ENCODE measurements at places on chromosomes 4 and X. TPM values are rescaled to one million over a fixed set of nuclear protein-coding genes. Genes with fewer than 3 reads are reported as not detected.
A peak's percentile ranks its signal among the peaks of the same experiment; 100 is the strongest.

GRCh38 chr4:10096201-10096977, 20.2 kb downstream of the WDR1 start:
- no peak overlapping the region for H3K4me3 ChIP-seq
- peaks cover 61% of the 10 kb centered on the region for H3K4me1 ChIP-seq
- no peak overlapping the region for H3K27ac ChIP-seq
- H3K36me3 ChIP-seq, result peaks cover 99% of the 10 kb centered on the region
- no peaks in the 10 kb centered on the region for H3K27me3 ChIP-seq

Gene CSAG2
- total RNA-seq, result not detected

DNA sequence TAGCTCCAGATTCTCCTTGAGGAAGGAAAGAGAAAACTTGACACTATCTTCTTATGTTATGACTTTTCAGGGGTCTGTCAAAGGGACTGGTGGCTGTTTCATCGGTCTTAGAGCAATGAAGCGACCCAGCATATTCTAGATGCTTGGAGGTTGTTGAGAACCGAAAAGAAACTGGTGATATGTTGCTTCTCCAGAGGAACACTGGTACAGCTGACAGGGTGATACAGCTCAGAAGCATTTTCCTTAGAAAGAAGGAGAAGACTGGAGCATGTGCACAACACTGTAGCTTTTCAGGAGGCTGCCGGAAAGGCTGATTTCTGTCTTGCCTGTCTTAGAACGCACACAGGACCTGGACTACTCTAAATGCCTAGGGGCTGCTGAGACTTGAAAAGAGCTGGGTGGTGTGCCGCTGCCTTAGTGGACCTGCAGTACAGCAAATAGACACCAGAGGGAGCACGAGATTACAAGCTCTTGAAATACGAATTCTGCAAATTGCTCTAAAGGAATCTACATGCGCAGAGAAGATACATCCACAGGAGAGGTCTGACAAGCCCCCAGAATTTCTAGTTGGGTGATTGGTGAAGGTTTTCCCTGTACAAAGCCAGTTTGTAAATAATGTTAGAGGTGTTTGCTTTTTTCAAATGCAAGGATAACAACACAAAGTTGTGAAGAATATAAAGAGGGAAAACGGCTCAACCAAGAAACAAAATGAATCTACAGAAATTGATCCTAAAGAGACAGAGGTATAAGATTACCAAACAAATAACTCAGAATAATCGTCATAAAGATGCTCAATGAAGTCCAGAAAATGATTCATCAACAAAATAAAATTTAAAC, 223.1 kb upstream of the DMD start:
- no peaks in the 10 kb centered on the region for H3K4me1 ChIP-seq
- no peaks in the 10 kb centered on the region for H3K27me3 ChIP-seq
- DNase-seq, result peak; percentile 12
- no peaks in the 10 kb centered on the region for H3K36me3 ChIP-seq

GRCh38 chr4:119211867-119212233, 663 bp upstream of the USP53 start:
- peak overlapping the region; percentile 92 for H3K4me3 ChIP-seq
- H3K4me1 ChIP-seq, result peaks cover 3% of the 10 kb centered on the region
- H3K27me3 ChIP-seq, result no peaks in the 10 kb centered on the region

GRCh38 chr4:88660446-88661294, 37.0 kb downstream of the NAP1L5 start:
- no peak overlapping the region for H3K27ac ChIP-seq
- no peak for DNase-seq
- no peaks in the 10 kb centered on the region for H3K36me3 ChIP-seq
- peaks cover 3% of the 10 kb centered on the region for H3K4me1 ChIP-seq

Gene SSX2B
- not detected for total RNA-seq

GRCh38 chr4:17124767-17125166, 226.3 kb upstream of the LDB2 start:
- DNase-seq, result no peak
- no peak overlapping the region for H3K4me3 ChIP-seq
- H3K4me1 ChIP-seq, result no peaks in the 10 kb centered on the region
- no peak overlapping the region for H3K27ac ChIP-seq

DNA sequence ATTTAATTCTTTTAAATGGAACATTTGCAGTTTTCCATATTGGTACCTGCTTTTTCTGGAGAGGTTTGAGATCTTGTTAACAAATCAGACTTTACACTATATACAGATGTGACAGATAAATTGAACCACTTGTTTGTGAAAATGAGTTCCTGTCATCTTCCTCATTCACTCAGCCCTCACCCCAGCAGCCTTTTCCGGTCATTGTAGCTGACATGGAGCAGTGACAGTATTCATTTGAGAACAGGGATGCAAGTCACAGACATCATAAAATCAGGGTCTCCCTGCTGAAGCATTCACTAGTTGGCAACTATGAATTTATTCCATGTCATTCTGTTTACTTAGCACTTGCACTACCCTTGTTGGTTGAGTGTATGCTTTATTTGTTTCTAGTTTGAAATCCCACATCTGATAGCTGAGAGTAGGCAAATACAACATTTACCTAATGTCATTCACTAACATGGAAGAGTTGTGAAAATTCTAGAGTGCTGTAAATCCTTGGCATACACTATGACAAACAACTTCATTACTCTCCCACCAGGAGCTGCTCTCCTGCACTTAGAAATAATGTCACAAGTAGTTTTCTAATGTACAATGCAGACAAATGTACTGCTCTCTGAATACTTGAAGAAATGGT, 78.9 kb downstream of the UGT8 start:
- H3K4me1 ChIP-seq, result no peaks in the 10 kb centered on the region
- no peak for DNase-seq
- no peaks in the 10 kb centered on the region for H3K36me3 ChIP-seq

DNA sequence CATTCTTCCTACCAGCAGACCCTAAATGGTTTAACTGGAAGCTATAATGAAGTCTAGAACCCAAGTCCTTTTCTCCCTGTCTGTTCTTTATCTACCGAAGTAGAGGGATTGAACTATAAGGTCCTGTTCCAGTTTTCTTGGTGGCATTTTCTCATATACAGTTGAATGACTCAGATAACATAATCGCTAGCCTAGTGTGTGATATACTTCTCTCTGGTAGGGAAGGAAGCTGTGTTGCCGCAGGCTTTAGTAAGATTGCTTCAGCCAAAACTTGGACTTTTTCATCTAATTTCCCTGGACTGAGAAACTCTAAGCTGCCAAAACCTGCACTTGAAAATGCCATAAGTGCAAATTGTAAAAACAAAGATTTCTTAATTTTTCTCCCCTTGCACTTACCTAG, 123.4 kb downstream of the NWD2 start:
- DNase-seq, result no peak
- no peaks in the 10 kb centered on the region for H3K4me1 ChIP-seq
- H3K27ac ChIP-seq, result no peak overlapping the region
- H3K27me3 ChIP-seq, result no peaks in the 10 kb centered on the region
- no peaks in the 10 kb centered on the region for H3K36me3 ChIP-seq

Gene DAPP1
- 5.7 TPM for total RNA-seq

- no peak overlapping the region for H3K4me3 ChIP-seq
- H3K4me1 ChIP-seq, result no peaks in the 10 kb centered on the region
- no peaks in the 10 kb centered on the region for H3K36me3 ChIP-seq
- H3K27me3 ChIP-seq, result no peaks in the 10 kb centered on the region
These were observed 198.0 kb downstream of the CBR4 start for GRCh38 chr4:168811786-168812651.

- H3K4me1 ChIP-seq, result peaks cover 21% of the 10 kb centered on the region
- H3K27me3 ChIP-seq, result peaks cover 5% of the 10 kb centered on the region
- peak overlapping the region; percentile 12 for H3K4me3 ChIP-seq
- H3K36me3 ChIP-seq, result peaks cover 12% of the 10 kb centered on the region
- H3K27ac ChIP-seq, result no peak overlapping the region
These were observed 2.0 kb downstream of the DLG3 start for GRCh38 chrX:70446380-70447350.

DNA sequence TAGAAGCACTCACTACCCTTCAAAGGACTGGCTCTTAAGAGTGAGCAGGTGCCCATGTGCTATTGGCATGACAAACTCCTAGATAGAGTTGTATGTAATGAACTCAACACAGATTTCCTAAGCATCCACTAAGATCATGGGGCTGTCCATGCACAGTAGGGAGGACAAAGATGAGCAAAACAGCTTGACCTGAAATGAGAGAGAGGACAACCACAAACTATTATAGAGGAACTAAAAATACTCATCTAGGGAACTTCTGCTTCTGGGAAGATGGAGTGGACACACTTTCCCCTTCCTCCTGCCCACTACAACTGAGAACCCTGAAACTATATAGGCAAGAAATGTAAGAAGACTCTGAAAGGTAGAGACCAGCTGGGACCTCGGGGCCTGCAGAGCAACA, 20.8 kb upstream of the TMEM128 start:
- no peak overlapping the region for H3K27ac ChIP-seq
- DNase-seq, result no peak
- H3K4me1 ChIP-seq, result no peaks in the 10 kb centered on the region
- no peak overlapping the region for H3K4me3 ChIP-seq
- no peaks in the 10 kb centered on the region for H3K27me3 ChIP-seq

- no peaks in the 10 kb centered on the region for H3K4me1 ChIP-seq
- H3K27ac ChIP-seq, result no peak overlapping the region
- no peaks in the 10 kb centered on the region for H3K36me3 ChIP-seq
These were observed 90.5 kb downstream of the ELOVL6 start for GRCh38 chr4:110107866-110108265.

GRCh38 chr4:126247409-126247808, 932.7 kb downstream of the FAT4 start:
- DNase-seq, result no peak
- H3K4me1 ChIP-seq, result no peaks in the 10 kb centered on the region
- no peak overlapping the region for H3K27ac ChIP-seq
- no peak overlapping the region for H3K4me3 ChIP-seq
- no peaks in the 10 kb centered on the region for H3K36me3 ChIP-seq
- H3K27me3 ChIP-seq, result no peaks in the 10 kb centered on the region

- H3K4me1 ChIP-seq, result no peaks in the 10 kb centered on the region
- H3K27ac ChIP-seq, result no peak overlapping the region
These were observed 10.5 kb upstream of the TBC1D19 start for GRCh38 chr4:26573389-26573794.

- H3K27me3 ChIP-seq, result peaks cover 8% of the 10 kb centered on the region
- no peak overlapping the region for H3K4me3 ChIP-seq
- DNase-seq, result no peak
- peaks cover 20% of the 10 kb centered on the region for H3K4me1 ChIP-seq
- no peak overlapping the region for H3K27ac ChIP-seq
- peaks cover 8% of the 10 kb centered on the region for H3K36me3 ChIP-seq
These were observed 20.9 kb downstream of the ETDB start for GRCh38 chrX:135099493-135099783.

DNA sequence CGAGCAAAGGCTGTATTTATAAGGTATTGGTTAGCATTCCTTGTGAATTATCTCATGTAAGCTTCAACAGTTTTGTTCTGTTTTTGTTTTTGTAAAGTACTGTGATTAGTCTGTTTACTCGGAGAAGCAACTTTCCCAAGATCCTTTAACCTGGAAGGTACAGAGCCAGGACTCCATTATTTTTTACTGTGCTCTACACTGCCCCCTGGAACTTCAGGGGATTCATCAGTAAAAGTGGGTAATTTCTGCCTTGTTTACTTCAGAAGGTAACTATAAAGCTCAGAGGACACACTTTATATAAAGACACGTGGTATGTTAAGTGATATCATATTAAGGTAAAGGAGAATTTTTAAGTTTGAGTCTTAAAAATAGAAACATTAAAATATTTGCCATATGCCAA, 124.9 kb downstream of the IQCM start:
- DNase-seq, result no peak
- no peak overlapping the region for H3K4me3 ChIP-seq
- H3K4me1 ChIP-seq, result no peaks in the 10 kb centered on the region
- H3K27ac ChIP-seq, result no peak overlapping the region
- no peaks in the 10 kb centered on the region for H3K27me3 ChIP-seq

Gene NAAA
- 23.9 TPM for total RNA-seq

GRCh38 chr4:102420563-102421398, 75.5 kb upstream of the SLC39A8 start:
- DNase-seq, result no peak
- H3K4me3 ChIP-seq, result no peak overlapping the region
- H3K27ac ChIP-seq, result no peak overlapping the region
- no peaks in the 10 kb centered on the region for H3K4me1 ChIP-seq
- no peaks in the 10 kb centered on the region for H3K36me3 ChIP-seq
- no peaks in the 10 kb centered on the region for H3K27me3 ChIP-seq

GRCh38 chrX:100674705-100675104, 30.7 kb downstream of the SRPX2 start:
- H3K36me3 ChIP-seq, result no peaks in the 10 kb centered on the region
- H3K27ac ChIP-seq, result no peak overlapping the region
- no peaks in the 10 kb centered on the region for H3K4me1 ChIP-seq
- H3K27me3 ChIP-seq, result peaks cover 6% of the 10 kb centered on the region
- no peak overlapping the region for H3K4me3 ChIP-seq

Gene UCP1
- 0.61 TPM for total RNA-seq

- no peaks in the 10 kb centered on the region for H3K27me3 ChIP-seq
- no peak overlapping the region for H3K4me3 ChIP-seq
- H3K36me3 ChIP-seq, result no peaks in the 10 kb centered on the region
- H3K4me1 ChIP-seq, result no peaks in the 10 kb centered on the region
- no peak for DNase-seq
These were observed 123.0 kb upstream of the PPP1R2C start for GRCh38 chrX:42900947-42901346.

DNA sequence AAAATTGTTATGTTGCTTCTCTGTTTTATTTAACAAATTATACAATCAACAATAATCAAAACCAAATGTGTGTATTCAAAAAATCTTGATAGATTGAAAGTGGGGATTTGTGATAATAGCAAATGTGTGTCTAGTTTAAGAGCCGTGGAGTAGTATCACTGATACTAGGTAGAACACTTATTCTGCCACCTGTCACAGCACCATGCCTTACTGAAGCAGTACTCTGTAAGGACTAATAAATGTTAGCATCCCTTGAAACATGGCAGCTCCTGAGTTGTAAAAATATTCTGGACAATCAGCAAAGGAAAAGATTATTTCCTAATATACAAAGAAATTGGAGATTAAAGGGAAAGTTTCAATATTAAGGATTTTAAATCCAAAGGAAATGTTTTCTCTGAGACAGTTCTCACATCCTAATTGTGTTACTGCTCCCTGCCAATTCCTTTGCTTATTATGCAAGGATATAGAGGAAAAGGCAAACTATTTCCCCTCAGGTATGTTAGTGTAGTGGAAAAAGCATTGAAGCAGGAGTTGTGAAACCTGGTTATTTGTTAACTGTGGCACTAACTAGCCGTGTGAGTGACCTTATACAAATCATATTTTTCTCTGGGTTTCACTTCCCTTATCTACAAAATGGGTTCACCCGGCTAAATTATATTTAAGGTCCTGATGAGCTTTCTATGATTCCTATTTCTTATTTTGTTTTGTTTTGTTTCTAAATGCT, 303.1 kb downstream of the ARHGAP24 start:
- no peak overlapping the region for H3K27ac ChIP-seq
- no peaks in the 10 kb centered on the region for H3K27me3 ChIP-seq
- no peaks in the 10 kb centered on the region for H3K36me3 ChIP-seq
- no peak for DNase-seq
- no peaks in the 10 kb centered on the region for H3K4me1 ChIP-seq
- peak overlapping the region; percentile 43 for H3K4me3 ChIP-seq

Gene DKK2
- 19.2 TPM for total RNA-seq

Measured in spinal cord (tissue), 10 donors.